ENCODE measurements at places on chromosomes 12 and 14. TPM values are rescaled to one million over a fixed set of nuclear protein-coding genes. Genes with fewer than 3 reads are reported as not detected.

TMEM63C gene
- total RNA-seq: 1.0 TPM

HOXC9 gene
- not detected for total RNA-seq

CINP gene
- 42.9 TPM for total RNA-seq

EXOC5 gene
- total RNA-seq: 79.7 TPM

DNA sequence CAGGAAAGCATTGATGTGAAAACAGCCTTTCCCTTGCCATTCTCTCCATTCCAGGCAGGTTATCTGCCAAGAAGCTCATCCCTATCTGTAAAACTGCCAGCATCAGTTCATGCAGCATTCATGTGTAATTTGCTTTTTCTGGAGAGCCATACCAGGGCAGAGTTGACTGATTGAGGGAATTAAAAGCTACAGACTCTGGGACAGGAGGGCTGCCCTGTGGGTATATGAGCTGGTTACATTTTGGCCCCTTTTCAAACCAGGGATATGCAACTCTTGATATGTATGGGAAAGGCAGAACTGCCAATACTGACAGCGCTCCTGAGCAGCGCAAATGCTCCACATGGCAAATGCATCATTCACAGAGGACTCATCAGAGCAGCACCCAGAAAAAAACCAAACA lies 53.7 kb downstream of the SYT1 start:
- no peak for DNase-seq

DNA sequence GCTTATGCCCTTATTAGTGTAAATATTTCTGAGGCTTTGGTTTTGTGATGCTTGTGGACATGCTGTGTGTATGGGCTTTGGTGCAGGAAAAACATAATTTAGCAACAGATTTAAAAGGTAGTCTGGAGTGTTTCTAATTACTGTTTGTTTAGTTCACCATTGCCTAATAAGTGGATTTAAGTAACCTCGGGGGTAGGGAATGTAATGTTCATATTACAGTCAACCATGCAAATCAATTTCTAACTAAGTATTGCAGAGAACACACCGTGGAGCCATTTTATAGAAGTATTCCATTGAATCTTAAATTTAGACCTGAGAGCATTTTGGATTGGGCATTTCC lies 53.5 kb downstream of the ANO6 start:
- no peak for DNase-seq

DNA sequence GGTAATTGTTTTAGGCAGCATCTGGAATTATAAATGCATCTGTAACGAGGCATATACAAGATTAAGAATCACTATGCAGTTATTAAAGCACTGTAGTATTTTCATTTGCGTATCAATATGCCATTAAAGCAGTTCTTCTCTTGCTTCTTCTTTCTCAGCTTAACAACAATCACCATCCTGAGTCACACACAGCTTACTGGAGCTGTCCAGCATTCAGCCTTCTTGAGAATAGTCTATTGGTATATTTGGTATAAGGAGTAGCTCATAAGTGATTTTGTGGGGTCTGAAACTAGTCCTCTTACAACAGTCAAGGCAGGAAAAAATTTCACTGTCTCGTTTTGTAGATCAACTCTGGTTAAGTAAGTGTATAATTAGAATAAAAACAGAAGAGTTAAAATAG lies 523.0 kb upstream of the FOXG1 start:
- no peak for DNase-seq

DNA sequence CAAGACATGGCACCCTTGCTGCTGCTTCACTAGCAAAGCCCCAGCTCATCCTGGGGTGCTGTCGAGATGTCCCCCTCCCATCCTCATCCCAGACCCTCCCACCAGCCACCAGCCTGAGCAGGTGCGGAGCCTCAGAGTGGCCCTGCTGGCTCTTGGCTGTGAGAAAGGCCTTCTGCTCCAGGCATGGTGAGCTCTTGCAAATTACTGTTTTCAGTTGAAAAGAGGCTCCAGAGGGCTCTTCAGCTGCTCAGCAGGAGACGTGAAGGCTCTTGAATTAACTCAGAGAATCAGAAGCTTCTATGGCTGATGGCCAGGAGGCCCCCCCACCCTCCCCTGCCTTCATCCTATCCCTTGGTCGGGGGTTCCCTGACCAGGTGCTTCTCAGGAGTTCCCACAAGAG lies 44.1 kb downstream of the WSCD2 start:
- DNase-seq: no peak

- no peak for DNase-seq
Observed at GRCh38 chr12:71567537-71567936, 96.1 kb downstream of the ZFC3H1 start.

- no peak for DNase-seq
Observed at GRCh38 chr14:71336489-71337192, 429.4 kb downstream of the PCNX1 start.

- no peak for DNase-seq
Observed at GRCh38 chr14:68249661-68250451, 430.3 kb downstream of the RAD51B start.

DNA sequence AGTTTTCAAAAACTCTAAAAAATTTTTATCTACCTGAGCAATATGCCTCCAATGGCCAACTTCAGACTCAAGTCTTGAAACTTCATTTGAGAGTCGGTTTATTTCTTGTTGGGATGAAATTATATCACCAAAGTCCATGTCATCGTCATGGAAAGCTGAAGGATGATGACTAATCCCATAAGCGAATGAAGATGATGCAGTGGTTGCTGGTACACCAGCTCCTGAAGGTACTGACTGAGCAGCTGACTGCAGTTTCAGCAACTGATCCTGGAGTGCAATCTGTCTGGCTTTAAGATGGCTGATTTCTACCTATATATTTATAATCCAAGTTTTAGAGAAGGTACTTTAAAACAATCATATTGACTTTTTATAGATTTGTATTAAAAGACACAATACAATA lies 18.3 kb downstream of the TRIP11 start:
- DNase-seq: no peak

GRCh38 chr12:47147739-47148138 lies 68.0 kb upstream of the AMIGO2 start:
- no peak for DNase-seq

DNA sequence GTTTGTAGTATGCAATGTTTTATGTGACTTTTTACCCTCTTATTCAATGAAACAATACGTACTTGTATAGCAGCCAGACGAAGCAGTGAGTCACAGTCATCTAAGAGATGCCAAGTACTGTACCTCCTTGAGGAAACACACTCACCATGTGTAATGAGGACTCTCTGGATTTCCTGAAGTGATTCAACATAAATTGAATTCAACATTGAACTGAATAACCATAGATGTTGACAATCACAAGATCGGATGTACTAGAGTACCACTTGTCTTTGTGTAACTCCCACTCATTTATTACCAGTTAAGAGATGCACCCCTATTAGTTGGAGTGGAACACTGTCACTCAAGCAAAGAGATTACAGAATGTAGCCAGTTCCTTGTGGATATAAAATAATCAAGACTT lies 175.2 kb upstream of the HMGA2 start:
- DNase-seq: no peak

- DNase-seq: no peak
Observed at GRCh38 chr12:51829011-51829481, 19.5 kb downstream of the FIGNL2 start.

- no peak for DNase-seq
Observed at GRCh38 chr12:6843118-6843902, 2.6 kb downstream of the GNB3 start.

- no peak for DNase-seq
Observed at GRCh38 chr12:6424866-6425265, 19.9 kb upstream of the CD27 start.

GRCh38 chr14:59272633-59273032 lies 84.2 kb downstream of the DAAM1 start:
- no peak for DNase-seq

DNA sequence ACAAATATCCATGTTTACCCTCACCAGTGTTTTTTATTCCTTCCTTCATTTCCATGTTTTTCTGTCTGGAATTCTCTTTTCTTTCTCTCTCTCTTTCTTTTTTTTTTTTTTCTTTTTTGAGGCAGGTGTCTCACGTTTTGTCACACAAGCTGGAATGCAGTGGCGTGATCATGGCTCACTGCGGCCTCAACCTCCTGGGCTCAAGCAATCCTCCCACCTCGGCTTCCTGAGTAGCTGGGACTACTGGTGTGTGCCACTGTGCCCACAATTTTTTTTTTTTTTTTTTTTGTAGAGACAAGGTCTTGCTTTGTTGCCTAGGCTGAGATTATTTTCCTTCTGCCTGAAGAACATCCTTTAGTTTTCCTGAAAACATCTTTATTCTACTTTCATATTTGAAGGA lies 15.0 kb upstream of the AMIGO2 start:
- DNase-seq: no peak

DNA sequence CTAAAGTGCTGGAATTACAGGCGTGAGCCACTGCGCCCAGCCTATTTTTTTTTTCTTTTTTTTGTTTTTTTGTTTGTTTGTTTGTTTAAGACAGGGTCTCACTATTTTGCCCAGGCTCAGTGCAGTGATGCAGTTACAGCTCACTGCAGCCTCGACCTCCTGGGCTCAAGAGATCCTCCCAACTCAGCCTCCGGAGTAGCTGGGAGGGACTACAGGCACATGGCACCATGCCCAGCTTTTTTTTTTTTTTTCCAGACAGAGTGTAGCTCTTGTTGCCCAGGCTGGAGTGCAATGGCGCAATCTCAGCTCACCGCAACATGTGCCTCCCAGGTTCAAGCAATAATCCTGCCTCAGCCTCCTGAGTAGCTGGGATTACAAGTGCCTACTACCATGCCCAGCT lies 5.8 kb upstream of the ITFG2 start:
- DNase-seq: no peak

DNA sequence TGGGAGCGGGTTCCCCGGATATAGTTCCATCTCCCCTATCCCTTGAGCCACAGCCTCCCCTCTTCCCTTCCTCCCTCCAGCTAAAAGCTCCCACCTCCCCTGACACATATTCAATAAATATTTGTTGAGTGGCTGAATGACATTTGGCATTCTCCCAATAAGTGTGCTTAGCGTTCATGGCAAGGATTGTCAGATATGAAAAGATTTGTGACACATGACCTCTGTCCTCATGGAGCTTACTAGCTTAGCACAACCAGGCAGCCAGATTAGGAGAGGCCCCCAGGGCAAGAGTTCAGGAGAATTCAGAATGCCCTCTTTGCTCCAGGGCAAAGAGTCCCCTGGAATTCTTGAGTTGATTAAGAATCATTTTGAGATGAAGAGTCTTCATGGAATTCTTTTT lies 22.5 kb upstream of the SLC6A12 start:
- no peak for DNase-seq

DNA sequence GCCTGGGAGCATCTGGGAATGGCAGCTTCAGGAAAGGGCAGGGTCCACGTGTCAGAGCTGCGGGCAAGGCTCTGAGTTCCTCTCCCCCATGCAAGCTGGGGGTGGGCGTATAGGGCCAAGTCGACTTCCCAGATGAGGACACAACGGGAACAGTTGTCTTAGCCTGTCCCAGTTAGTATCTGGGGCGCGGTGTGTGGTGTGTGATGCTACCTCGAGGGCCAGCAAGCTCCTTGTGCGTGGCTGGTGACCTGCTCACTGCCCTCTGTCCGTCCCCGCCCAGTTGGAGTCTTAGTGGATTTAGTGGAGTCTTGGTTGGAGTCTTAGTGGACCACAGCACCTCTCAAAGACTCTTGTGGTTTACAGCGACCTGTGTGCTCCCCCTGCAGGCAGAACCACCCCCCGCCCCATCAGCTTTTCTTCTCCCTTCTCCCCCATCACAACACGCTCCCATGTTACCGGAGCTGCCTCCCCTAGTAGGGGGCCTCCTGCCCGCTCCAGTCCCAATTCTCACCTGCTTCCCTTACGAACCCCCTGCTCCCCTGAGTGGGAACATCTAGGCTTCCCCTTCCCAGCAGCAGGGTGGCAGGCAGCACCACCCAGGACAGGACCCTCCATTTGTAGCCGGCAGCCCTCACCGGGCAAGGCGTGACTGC lies 8.7 kb downstream of the ASPG start:
- DNase-seq: no peak

- DNase-seq: no peak
Observed at GRCh38 chr12:67969134-67969802, 20.0 kb upstream of the IFNG-AS1 start.

- DNase-seq: no peak
Observed at GRCh38 chr14:105863296-105864108, 337.1 kb downstream of the TMEM121 start.

DNA sequence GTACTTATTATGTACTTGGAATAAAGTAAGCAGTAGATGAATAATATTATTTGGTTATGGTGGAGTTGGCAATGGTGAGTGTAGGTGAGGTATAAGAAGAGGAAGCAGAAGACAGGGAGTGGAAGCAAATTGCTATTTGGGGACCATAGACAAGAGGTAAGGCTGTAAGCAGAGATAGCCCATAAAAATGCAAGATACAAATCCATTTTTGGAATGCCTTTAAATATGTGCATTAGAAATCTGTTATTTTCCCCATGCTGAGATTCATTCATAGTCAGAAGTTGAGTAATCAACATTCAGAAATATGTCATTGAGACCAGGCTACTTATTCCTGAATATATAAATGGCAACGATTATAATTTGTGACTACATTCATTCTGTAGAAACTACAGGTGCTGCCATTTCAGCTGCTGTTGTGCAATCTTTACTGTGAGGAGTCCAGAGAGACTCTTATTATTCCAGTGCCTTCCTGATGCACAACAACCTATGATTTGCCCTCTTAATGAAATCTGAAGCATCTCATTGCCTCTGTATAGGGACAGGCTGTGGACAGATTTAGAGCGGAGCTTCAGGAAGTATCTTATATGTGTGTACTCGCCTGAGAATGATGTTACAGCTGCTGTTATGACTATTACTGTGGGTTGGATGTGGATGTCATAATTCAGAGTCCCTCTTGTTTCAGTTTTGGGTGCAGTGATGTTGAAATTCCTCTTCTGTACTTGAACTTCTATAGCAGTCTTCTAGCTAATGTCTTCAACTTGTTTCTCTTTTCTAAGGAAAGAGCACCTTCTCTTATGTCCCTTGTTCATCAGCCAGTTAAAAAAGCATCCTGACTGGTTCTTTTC lies 173.8 kb downstream of the NAV3 start:
- DNase-seq: no peak

GRCh38 chr14:58787592-58787991 lies 149.8 kb downstream of the DACT1 start:
- DNase-seq: no peak

DNA sequence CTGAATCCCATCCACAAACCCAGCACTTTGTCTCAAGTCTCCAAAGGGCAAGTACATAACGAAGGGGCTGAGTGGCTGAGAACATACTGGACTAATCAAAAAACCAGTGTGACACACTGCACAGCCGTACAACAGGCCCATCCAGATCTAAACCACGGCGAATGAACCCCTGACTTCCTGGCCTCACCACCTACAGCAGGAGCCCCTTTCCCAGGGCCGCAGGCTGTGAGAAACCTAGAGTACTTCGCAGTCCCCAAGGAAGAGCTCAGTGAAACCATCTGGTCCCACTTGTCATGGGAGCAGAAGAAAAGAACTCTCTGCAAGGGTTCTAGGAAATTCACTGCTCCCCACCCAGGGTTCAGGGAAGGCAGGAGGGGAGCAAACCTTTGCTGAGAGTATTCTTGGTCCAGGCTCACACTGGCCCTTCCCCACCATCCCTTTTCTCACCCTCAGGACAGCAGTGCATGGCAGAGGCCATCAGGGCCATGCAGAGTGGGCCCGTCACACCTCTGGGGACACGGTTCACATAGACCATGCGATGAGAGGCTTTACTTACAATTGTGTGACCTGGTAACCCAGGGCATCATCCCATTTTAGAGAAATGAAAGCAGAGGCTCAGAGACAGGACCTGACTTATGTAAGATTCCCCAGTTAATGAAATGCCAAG lies 192.8 kb downstream of the BCL11B start:
- DNase-seq: no peak

- DNase-seq: no peak
Observed at GRCh38 chr12:2009623-2010022, 5.4 kb upstream of the DCP1B start.
